ENCODE measurements at places on chromosomes 7 and 10. TPM values are rescaled to one million over a fixed set of nuclear protein-coding genes. Genes with fewer than 3 reads are reported as not detected.

CXCL12 gene
- total RNA-seq = 122 TPM

AKR1C4 gene
- not detected for total RNA-seq

RARRES2 gene
- 121 TPM for total RNA-seq

TACC2 gene
- total RNA-seq = 74.4 TPM

CHAT gene
- total RNA-seq = not detected

CLDN12 gene
- 35.1 TPM for total RNA-seq

DNA2 gene
- total RNA-seq = 5.9 TPM

CFAP69 gene
- 11.4 TPM for total RNA-seq

OPN1SW gene
- not detected for total RNA-seq

EN2 gene
- total RNA-seq = not detected

CASD1 gene
- total RNA-seq = 25.2 TPM

ERVW-1 gene
- total RNA-seq = not detected

RALA gene
- total RNA-seq = 22.1 TPM

- no peak for DNase-seq
- H3K4me1 ChIP-seq = no peaks in the 10 kb centered on the region
- H3K27me3 ChIP-seq = no peaks in the 10 kb centered on the region
Measured at GRCh38 chr10:114801411-114801813, 20.2 kb upstream of the FHIP2A start.

- H3K4me3 ChIP-seq = no peak overlapping the region
- peak; percentile 88 for DNase-seq
- peaks cover 2% of the 10 kb centered on the region for H3K4me1 ChIP-seq
- peak overlapping the region; percentile 13 for H3K27ac ChIP-seq
Measured at GRCh38 chr10:124736491-124737136, 7.6 kb downstream of the FAM53B start.

- H3K27ac ChIP-seq = no peak overlapping the region
- H3K4me3 ChIP-seq = no peak overlapping the region
- peaks cover 2% of the 10 kb centered on the region for H3K4me1 ChIP-seq
- H3K27me3 ChIP-seq = no peaks in the 10 kb centered on the region
Measured at GRCh38 chr10:68235111-68235510, 3.2 kb upstream of the ATOH7 start.

DNA sequence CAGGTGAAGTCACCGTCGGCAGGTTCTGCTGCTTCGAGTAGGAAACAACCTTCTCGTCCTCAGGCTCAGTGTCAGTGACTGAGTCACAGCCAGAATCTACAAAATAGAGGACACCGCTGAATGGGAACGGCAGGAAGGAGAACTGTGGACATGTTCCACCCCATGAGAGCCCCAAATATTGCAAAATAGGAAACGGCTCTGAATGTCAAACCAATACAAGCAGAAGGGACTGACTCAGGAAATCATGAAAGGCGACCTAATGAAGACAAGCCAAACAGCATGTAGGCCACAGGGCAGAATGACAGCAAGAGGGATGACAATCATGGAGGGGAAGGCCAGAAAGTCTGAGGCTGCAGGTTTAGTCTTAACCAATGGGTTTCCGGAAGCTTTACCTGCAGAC lies 63.5 kb downstream of the PIK3AP1 start:
- no peaks in the 10 kb centered on the region for H3K4me1 ChIP-seq
- no peaks in the 10 kb centered on the region for H3K27me3 ChIP-seq
- no peaks in the 10 kb centered on the region for H3K36me3 ChIP-seq

DNA sequence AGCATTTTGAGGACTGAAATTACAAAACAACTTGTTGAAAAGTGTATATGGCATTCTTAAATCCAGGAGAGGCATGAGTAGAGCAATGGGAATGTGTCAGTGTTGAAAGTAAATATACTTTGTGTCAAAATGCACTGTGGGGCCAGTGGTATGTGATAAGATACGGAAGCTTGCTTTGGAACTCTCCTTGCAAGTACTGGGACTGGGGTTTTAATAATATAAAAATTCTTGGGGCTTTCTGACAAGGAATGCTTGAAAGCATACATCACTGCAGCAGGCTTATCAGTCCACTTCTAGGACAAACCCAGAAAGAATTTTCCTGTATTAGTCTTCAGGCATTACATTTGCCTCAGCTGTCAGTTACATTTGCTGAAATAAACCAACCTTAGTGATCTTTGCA lies 472.8 kb upstream of the FZD8 start:
- no peaks in the 10 kb centered on the region for H3K4me1 ChIP-seq
- DNase-seq = no peak
- no peak overlapping the region for H3K27ac ChIP-seq
- H3K4me3 ChIP-seq = no peak overlapping the region
- H3K36me3 ChIP-seq = no peaks in the 10 kb centered on the region
- H3K27me3 ChIP-seq = no peaks in the 10 kb centered on the region

GRCh38 chr10:118758449-118758848 lies 3.7 kb upstream of the CACUL1 start:
- H3K27me3 ChIP-seq = no peaks in the 10 kb centered on the region
- H3K27ac ChIP-seq = no peak overlapping the region

DNA sequence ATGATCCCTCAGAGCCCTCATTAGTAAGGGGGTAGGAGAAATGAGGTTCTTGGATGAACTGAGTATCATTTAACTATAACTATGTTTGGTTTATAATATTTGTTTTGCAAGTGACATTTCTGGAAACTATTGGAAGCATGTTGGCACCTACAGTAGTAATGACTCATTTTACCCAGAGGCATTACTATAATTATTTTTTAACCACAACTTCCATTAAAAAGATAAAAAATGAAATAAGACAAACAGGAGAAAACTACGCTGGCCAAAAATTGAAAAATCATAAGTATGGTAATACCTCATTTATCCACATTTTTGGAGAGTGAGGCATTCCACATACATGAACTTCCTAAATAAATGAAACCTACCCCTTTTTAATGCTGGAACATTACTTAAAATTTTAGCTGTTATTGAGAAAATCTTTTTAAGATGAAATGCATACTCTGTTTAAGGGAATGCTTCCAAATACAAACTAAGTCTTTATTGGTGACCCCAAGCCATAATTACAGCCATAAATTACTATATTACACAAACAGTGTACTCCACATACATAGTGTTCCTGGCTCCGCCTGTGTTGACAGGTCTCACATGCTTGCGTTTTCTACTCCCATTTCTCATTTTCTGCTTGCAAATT lies 84.6 kb upstream of the CAPZA2 start:
- peaks cover 5% of the 10 kb centered on the region for H3K4me1 ChIP-seq
- no peak overlapping the region for H3K27ac ChIP-seq
- no peak for DNase-seq
- no peaks in the 10 kb centered on the region for H3K36me3 ChIP-seq
- no peak overlapping the region for H3K4me3 ChIP-seq
- H3K27me3 ChIP-seq = no peaks in the 10 kb centered on the region

DNA sequence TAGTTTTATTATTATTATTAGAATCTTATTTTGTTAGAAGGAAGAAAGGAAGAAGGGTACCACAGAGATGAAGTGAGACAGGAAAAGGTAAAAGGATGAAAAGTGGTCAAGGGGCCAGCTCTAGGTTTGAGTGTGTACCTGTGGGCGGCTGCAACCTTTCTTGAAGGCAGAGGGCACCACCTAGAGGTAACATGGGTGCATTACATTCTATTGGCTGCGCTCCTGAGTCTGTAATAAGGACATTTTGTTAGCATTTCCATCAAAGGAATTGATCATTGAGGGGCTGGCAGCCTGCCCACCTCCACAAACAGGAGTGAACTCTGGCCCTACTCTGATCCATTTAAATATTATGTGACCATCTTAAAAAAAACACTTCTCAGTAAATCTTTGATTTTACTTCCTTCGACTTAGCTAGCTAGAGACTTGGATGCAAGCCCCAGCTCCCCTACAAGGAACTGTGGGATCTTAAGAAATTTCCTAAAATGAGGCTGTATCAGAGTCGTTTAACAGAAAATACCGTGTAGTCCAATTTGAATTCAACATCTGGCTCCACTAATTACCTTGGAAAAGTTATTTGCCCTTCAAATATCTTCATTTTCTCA lies 610.4 kb downstream of the IPMK start:
- no peaks in the 10 kb centered on the region for H3K27me3 ChIP-seq
- H3K4me1 ChIP-seq = no peaks in the 10 kb centered on the region
- H3K27ac ChIP-seq = no peak overlapping the region
- no peak overlapping the region for H3K4me3 ChIP-seq
- H3K36me3 ChIP-seq = no peaks in the 10 kb centered on the region

- peaks cover 2% of the 10 kb centered on the region for H3K27me3 ChIP-seq
- no peak overlapping the region for H3K27ac ChIP-seq
- no peak for DNase-seq
- no peaks in the 10 kb centered on the region for H3K4me1 ChIP-seq
- no peak overlapping the region for H3K4me3 ChIP-seq
Measured at GRCh38 chr7:112520787-112521186, 40.0 kb downstream of the LSMEM1 start.

DNA sequence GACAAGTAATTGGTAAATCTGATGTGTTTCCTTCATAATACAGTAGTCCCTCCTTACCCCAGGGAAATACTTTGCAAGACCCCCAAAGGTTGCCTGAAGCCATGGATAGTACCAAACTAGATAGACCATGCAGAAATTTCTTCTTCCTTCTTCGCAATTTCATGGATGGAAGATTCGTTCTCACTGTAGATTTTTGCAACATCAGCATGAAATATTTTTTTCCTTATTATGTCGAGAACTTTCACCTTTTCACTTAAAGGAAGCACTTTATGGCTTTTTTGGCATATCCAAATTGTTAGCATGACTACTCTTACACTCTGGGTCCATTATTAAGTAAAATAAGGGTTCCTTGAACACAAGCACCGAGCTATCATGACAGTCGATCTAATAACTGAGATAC lies 333.2 kb downstream of the LHFPL3 start:
- H3K36me3 ChIP-seq = no peaks in the 10 kb centered on the region
- no peaks in the 10 kb centered on the region for H3K4me1 ChIP-seq
- no peak overlapping the region for H3K4me3 ChIP-seq
- no peaks in the 10 kb centered on the region for H3K27me3 ChIP-seq
- no peak overlapping the region for H3K27ac ChIP-seq

GRCh38 chr10:44343843-44344242 lies 41.1 kb downstream of the CXCL12 start:
- no peaks in the 10 kb centered on the region for H3K36me3 ChIP-seq
- no peak for DNase-seq
- H3K27me3 ChIP-seq = no peaks in the 10 kb centered on the region

- no peaks in the 10 kb centered on the region for H3K36me3 ChIP-seq
- no peak overlapping the region for H3K27ac ChIP-seq
- no peaks in the 10 kb centered on the region for H3K27me3 ChIP-seq
- H3K4me3 ChIP-seq = no peak overlapping the region
- DNase-seq = no peak
Measured at GRCh38 chr10:19970256-19970655, 154.0 kb downstream of the PLXDC2 start.

DNA sequence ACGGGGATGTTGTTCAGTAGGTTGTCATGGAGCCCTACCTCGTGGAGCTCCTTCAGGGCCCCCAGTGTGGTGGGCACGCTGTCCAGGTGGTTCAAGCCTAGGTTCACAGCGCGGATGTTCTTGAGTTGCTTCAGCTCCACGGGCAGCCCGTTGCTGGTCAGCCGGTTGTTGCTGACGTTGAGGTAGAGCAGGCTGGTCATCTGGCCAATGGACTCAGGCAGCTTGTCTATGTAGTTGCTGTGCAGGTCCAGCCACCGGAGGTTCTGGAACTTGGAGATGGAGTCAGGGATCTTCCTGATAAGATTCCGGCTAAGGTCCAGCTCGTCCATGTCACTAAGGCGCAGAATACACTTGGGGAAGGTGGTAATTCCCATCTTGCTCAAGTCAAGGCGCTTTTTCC lies 26.0 kb downstream of the LRRC18 start:
- H3K4me3 ChIP-seq = no peak overlapping the region
- H3K27me3 ChIP-seq = no peaks in the 10 kb centered on the region
- no peak overlapping the region for H3K27ac ChIP-seq
- no peak for DNase-seq

DNA sequence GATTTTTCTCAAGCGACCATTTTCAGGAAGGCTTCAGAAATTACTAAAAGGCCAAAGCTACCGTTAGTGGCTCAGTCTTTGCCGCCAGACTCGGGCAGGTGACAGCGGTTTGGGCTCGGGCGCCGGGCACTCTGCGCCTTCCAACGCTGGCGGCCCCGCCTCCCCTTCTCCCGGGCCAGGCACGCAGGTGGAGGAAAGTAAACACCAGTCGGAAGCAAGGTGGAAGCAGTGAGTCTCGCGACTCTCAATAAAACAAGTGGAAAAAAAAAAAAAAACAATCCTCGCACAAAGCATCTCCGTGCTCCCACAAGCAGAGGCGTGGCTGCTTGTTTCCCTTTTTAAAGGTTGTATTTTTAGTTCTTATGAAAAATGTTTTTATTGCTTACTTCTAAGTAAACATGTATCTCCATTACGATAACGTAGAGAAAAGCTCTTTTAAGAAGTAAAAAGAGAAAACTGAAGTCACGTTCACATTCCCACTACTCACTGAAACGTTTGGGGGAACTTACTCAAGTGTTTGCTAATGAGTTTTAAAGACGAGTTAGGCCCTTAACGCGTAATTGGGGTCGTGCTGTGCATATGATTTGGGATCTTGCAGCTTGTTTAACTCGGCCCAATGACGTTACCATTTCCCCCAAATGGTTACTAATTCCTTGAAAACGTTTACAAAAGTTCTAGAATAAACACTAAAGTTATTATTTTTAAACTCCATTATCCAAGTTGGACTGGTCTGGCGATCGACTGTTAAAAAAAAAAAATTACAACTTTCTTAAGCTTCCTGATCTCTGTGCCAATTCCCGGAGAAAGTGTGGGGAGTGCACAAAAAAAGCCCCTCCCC lies 864 bp downstream of the CDCA7L start:
- H3K27ac ChIP-seq = no peak overlapping the region
- H3K4me3 ChIP-seq = no peak overlapping the region
- H3K4me1 ChIP-seq = no peaks in the 10 kb centered on the region
- no peaks in the 10 kb centered on the region for H3K36me3 ChIP-seq

- no peak overlapping the region for H3K4me3 ChIP-seq
- no peaks in the 10 kb centered on the region for H3K4me1 ChIP-seq
- DNase-seq = peak; percentile 69
Measured at GRCh38 chr7:130363026-130363847, 17.1 kb upstream of the CPA1 start.

- H3K36me3 ChIP-seq = no peaks in the 10 kb centered on the region
- no peaks in the 10 kb centered on the region for H3K27me3 ChIP-seq
- peaks cover 6% of the 10 kb centered on the region for H3K4me1 ChIP-seq
- no peak overlapping the region for H3K4me3 ChIP-seq
- H3K27ac ChIP-seq = no peak overlapping the region
Measured at GRCh38 chr10:46524472-46525176, 31.8 kb downstream of the GPRIN2 start.

- no peak overlapping the region for H3K4me3 ChIP-seq
- no peaks in the 10 kb centered on the region for H3K4me1 ChIP-seq
- no peaks in the 10 kb centered on the region for H3K27me3 ChIP-seq
- no peak for DNase-seq
- H3K27ac ChIP-seq = no peak overlapping the region
Measured at GRCh38 chr7:13560441-13560840, 429.0 kb downstream of the ETV1 start.

- no peaks in the 10 kb centered on the region for H3K27me3 ChIP-seq
- H3K27ac ChIP-seq = no peak overlapping the region
- DNase-seq = no peak
- H3K36me3 ChIP-seq = no peaks in the 10 kb centered on the region
- no peak overlapping the region for H3K4me3 ChIP-seq
Measured at GRCh38 chr7:112160771-112161150, 45.4 kb downstream of the DOCK4 start.

- H3K27ac ChIP-seq = no peak overlapping the region
- no peaks in the 10 kb centered on the region for H3K27me3 ChIP-seq
- no peaks in the 10 kb centered on the region for H3K36me3 ChIP-seq
- no peaks in the 10 kb centered on the region for H3K4me1 ChIP-seq
- H3K4me3 ChIP-seq = no peak overlapping the region
- no peak for DNase-seq
Measured at GRCh38 chr7:84247591-84247990, 53.0 kb upstream of the SEMA3A start.

All from aorta (tissue), 5 donors.